ENCODE measurements at places on chromosomes 6 and 20.
A peak's percentile ranks its signal among the peaks of the same experiment; 100 is the strongest.

DNA sequence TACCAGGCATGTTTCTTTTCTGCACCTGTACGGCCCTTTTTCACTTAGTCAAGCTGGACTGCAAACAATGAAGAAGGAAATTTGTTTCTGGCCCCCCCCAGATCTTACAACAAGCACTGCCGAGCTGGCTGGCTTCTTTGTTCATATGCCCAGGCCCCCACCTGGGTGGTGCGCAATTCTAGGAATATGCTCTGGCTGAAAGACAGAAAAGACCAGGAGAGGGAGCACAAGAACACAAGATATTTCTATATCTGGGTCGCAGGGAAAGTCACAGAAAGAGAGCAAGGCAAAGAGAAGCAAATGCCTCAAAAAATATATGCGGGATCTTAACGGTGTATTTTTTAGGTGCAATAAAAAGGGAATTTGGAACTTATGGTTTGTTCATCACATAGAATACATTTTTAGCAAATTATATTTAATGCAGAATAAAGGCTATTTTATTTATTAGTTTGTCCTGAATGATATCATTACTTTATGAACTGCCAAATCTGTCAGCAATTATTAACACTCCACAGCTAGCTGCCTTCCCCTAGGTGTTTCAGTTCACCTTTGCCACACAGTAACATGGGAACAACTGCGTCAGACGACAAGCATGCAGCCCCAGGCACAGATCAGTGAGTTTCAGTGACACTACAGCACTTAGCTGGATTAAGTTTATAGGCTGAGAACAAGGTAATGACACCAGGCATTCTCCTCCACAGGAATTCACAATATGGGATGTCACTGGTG lies 76.5 kb downstream of the GJA10 start:
- no peak for DNase-seq

DNA sequence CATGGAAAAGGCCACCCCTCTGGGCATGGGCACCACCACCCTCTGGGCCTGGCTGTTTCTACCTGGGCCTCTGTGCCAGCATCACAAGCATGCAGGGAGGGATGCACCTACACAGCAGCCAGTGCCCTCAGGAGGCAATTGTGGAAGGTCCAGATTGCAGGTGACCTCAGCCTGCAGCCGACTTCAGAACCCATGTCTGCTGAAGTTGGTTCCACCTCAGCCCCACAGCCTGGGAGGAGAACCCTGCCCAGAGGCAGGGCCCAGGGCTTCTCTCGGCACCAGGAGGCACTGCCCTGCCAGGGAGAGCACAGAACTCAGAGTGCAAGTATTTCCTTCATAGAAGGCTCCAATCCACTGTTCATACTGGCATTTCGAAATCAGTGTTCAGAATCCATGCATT lies 149.8 kb downstream of the TTLL2 start:
- no peak for DNase-seq

DNA sequence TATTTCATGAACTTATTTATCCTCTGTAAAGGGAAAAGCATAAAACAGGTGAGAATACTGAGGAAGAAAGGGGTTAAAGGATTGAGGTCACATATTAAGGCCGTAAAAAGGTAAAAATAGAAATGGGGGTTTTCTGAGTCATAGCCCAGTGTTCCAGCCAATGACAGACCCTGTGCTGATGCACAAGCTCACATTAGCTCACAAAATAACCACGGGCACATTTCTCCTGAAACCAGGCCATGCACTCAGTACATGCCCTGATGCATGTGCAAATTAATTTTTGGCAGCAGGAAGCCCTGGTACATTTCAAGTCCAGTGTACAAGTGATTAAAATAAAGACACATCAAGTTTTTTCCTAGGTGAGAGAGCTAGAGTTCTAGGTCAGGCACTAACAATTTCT lies 194.4 kb downstream of the TMEM200A start:
- no peak for DNase-seq

DNA sequence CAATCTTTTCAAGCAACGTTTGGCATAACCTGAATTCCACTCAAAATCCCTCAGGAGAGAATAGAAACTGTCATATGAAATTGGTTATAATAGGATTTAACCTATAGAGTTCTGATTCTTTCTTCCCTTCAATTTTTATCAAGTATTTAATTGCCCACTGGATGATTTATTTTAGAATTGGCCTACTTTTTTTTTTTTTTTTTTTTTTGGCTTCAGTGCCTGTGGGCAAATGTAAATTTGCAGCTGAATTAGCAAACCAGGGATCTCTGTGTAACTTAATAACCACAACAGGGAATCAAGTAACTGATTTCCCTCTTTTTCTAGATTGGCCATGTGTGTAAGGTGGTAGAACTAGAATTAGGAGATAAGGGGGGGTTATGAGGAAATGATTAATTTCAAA lies 157.0 kb downstream of the SOX4 start:
- no peak for DNase-seq

- DNase-seq: no peak
These were observed 144.5 kb downstream of the LPA start for GRCh38 chr6:160519603-160520042.

DNA sequence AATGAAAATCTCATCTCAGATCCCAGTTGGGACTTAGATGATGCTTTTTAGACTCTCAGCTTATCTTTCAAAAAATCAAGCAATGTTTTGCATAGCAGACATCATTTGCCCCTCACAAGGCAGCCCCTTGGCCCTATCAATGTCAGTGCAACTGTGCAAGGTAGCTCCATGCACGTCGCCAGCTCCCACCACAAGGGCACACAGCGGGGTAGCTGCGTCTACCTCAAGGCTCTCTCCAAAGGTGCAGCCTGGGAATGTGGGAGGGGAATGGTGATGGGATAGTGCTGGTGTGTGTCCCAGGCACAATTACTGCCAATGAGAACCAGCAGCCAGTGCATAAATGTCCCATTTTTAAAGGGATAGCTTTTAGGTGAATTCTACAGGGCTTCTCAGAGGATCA lies 137.5 kb upstream of the SYNDIG1 start:
- DNase-seq: no peak

- DNase-seq: no peak
These were observed 3.3 kb upstream of the BIRC7 start for GRCh38 chr20:63232235-63233060.

DNA sequence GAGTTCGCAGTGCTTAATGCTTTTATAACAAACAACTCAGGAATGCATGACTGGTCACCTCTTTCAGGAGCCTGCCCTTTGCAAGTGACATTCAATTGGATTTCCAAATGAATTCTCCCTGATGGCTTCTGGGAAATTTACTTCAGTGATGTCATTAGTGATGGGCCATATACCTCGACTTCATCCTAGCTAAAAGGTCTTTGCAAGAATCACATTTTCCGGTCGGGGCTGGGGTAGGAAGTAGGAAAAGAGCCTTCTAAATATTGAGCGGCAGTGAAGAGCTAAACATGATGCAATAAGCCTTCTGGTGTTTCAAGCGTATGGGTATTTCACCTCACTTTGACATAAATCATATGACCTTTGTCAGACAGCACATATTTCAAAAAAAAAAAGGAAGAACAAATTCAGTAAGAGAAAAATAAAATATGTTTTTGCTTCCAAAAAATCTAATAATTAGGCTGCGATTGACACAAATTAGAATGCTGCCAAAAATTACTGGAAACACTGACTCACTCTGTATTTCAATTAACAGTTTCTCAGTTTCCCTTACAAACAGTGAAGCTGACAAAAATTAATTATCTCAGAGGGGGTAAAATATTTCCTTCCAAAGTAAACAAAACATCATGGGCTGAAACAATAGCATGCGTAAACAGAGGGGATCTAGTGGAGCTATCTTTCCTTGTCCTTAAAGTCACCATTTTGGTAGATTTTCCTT lies 39.8 kb downstream of the ADTRP start:
- DNase-seq: no peak

GRCh38 chr20:31846793-31847138 lies 1.4 kb upstream of the FOXS1 start:
- no peak for DNase-seq

- peak; percentile 66 for DNase-seq
These were observed 6.4 kb downstream of the CFB start for GRCh38 chr6:31952140-31952805.

GRCh38 chr6:31403283-31404060 lies at the start of gene MICA:
MICA (plus strand) TSS chr6:31403595; CDS start chr6:31403633, 38 bp downstream.
- DNase-seq: peak; percentile 96

- no peak for DNase-seq
These were observed 1.1 kb downstream of the CCDC170 start for GRCh38 chr6:151494936-151495320.

DNA sequence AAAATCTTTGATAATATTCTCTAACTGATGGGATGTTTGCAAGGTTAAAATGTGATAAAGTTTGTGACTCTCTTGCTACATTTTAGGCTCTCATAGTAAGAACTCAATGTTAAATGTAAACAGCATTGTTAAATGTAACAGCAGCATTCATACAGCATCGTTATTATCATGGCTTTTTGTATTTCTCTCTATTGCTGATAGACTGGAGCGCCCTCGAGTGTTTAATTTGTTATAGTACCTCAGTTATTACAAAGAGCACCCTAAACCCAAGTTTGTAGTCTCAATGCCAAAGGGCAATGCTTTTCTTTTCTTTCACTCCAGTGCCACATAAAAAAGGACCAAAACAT lies 14.9 kb upstream of the TTPAL start:
- DNase-seq: peak; percentile 65

DNA sequence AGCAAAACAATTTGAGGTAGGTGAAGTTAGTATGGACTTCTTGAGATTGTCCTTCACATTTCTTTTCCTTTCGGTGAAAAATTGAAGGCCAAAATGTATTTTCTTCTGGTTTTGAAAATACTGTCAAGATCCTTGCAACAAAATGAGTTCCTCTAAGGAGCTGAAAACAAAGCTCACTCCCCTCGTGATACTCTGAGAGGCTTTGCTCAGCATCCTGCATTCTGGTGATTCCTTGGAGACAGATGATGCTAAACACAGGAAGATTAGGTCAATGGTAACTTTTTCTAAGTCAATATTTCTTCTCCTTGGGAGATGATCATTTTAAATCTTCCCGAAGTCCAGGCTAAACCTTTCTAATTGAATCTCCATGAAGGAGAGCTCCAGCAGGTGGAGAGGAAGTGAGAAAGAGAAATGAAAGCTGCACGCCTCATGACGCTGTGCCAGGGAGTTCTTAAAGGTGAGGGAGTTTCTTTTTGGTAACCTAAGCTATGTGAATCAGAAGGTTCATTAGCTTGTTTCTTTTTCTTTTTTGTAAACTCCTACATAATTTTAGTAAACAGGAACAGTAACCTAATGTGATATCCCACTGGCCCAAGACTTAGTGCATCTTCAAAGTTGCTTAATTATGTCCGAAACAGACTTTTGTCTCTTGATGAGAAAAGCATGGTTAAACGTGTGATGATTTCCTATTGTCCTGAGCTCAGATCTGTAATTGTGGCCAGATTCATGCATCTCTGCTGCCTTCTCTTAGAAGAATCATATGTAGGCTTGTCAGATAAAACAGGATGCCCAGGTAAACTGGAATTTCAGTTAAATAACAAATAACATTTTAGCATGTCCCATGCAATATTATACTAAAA lies 15.0 kb downstream of the ESR1 start:
- DNase-seq: no peak

GRCh38 chr6:41511443-41512060 lies 34.6 kb upstream of the FOXP4 start:
- DNase-seq: no peak
